ENCODE measurements at places on chromosomes 7 and 10.

GRCh38 chr7:107173691-107174406 lies 5.0 kb downstream of the HBP1 start:
- no peak for DNase-seq

DNA sequence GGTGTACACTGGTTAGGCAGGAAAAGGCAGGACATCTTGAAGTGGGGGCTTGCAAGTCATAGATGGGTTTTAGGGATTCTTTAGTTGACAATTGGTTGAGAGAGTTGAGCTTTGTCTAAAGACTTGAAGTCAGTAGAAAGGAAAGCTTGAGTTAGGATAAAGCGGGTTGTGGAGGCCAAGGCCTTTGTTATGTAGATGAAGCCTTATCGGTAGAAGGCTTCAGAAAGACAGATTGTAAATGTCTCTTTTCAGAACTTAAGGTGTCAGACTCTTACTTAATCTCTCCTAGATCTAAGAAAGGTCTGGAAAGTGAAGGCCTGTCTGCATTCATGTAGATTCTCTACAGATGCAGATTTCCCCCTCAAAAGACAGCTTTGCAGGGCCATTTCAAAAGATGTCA lies 177.4 kb downstream of the HECW1 start:
- DNase-seq = no peak

DNA sequence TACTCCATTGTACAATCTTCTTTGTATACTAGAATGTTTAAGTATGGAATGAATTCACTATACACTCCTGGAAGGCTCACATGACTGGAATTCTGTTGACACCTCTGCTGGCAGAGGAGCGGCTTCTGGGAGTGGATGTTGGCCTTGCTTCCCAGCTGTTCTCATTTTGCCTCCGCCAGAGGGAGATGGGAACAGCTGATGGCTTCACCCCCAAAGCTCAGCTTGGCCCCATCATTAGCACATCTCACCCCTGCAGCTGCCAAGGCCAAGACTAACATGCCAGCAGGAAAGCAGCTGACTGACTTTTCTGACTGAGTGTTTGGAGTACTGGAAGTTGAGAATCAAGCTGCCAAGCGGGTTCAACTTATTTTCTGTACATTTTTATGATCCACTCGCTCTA lies 15.1 kb downstream of the ADAM12 start:
- DNase-seq = no peak

DNA sequence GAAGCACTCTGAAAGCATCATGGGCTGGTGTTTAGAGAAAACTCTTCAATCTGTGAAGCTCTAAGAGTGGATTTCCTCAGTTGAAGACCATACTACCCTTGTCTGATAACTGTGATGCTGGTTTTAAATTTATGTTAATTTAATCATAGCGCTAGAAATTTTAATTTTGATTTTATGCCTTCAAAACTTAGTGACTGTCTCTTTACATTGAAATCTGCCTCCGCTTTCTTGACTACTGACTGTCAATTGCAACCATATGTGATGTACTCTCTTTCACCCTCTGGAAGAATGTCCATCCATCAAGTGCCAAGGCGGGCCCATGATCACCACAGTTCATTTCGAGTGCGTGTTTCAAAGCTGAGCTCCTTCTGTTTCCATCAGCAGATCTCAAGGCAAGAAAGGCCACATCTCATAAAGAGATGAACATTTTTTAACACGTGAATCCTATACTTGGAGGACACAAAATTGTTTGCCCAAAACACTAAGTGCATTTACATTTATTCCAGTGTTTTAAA lies 147.1 kb downstream of the ITGA8 start:
- no peak for DNase-seq

GRCh38 chr10:130371156-130371555 lies 235.0 kb downstream of the GLRX3 start:
- DNase-seq = no peak

- DNase-seq = no peak
These were observed 3.0 kb upstream of the NRP1 start for GRCh38 chr10:33337326-33337957.

DNA sequence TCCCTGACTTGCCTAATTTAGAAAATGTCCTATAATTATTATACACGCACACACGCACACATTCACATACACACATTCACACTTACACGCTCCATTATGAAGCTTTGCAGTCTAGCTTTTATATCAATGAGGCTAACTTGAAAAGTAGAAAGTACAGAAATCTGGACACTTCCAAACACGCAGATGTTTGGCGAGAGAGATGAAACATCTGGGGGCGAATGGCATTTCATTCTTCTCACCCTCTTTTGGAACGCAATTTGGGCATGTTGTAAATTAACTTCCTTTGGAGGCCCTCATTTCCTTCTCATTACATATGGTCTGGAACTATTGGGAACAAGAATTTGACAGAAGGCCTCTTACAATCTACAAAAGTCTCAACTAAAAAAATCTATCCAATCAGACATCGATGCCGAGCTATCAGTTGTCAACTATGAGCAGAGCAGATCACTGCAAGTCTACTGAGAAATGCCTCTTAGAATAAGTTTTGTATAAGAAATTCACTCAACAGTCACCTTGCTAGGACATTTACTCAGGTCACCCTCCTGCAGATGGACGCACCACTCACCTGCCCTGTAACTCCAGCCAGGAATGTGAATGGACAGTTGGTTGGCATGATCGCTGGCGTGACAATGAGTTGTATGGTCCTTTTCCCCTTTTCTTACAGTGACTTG lies 115.2 kb upstream of the ADAM12 start:
- no peak for DNase-seq

GRCh38 chr7:122803323-122803722 lies 82.9 kb downstream of the CADPS2 start:
- DNase-seq = no peak

DNA sequence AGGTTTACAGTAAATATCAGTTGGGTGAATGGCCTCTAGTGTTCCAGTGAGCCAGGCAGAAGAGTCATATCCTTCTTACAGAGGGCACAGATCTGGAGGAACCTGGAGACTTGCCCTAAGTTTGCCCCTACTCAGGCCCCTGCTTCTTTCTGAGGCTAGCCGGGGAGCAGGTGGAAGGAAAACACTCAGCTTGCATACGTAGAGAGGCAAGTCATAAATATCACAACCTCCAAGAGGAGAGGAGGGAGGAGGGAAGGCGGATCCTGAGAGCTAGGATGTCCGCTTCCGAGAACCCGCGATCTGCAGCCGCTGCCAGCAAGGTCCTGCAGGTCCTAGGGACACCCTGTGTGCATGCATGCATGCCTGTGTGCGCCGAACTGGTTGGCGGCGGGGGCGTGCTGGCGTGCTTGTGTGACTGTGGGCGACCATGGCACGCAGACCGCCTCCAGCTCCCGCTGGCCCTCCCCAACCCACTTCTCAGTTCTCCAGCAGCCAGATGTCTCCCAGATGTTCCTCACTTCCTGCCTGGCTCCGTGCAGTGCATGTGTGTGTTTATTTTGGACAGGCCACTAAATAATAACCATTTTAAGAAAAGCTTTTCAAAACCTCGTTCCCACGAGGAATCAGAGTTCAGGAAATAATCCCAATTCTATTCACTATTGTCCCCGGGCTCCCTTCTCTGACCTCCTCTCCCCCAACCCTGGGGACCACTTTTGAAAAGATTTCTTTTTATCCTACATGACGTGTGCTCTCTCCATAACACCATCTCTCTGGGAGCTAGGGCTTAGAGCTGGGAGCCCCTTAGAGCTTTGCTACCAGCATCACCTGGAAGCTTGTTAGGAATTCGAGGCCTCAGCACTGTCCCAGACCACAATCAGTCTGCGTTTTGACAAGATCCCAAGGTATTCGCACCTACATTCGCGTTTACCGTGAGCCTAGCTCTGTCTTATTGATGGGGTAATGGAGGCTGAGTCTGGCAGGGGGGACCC lies 32.4 kb downstream of the UNC5B start:
- no peak for DNase-seq

All from central memory CD4-positive, alpha-beta T cell (primary cell).